NCI-H1930 (cell line): ENCODE measurements at places on chromosomes 7 and 10.

- DNase-seq = no peak
Observed at GRCh38 chr10:113524120-113524519, 28.7 kb upstream of the HABP2 start.

DNA sequence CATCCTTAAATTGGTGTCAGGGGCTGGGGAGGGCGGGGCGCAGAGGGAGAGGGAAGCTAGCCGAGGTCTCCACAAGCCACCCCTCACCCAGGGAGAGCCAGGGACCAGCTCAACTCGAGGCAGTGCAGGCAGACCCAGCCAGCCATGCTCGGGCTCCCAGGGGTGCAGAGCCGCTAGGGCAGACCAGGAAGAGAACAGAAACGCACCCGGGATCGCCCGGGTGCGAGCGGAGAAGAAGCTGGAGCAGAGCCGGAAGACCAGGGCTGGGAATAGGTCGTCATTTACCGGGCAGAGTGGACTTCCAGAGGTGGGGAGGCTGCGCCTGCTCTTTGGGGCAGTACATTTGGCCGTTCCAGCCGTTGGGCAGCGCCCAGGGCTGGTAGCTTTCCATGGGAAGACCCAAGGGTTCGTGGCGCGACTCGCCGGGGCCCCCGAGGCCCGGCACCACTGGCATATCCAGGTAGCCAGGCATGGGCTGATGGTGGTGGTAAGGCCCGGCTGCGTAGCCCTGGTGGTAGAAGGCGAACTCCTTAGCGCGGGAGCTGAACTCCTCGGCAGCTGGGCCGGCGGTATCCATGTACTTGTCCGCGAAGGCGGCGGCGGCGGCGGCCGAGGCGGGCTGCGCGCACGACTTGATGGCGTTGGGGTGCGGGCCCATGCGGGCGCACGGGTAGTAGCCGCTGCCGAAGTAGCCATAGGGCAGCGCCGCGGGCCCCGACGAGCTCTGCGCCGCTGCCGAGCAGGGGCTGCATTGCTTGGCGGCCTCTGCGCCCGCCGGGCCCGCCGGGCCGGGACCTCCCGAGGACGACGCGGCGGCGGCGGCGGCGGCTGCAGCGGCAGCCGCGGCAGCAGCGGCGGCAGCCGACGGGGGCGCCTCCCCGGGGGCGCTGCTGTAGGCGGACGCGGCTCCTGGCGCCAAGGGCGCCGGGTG lies 755 bp downstream of the HOXA13 start:
- no peak for DNase-seq

- no peak for DNase-seq
Observed at GRCh38 chr10:9091530-9092093, 1037.1 kb downstream of the GATA3 start.

DNA sequence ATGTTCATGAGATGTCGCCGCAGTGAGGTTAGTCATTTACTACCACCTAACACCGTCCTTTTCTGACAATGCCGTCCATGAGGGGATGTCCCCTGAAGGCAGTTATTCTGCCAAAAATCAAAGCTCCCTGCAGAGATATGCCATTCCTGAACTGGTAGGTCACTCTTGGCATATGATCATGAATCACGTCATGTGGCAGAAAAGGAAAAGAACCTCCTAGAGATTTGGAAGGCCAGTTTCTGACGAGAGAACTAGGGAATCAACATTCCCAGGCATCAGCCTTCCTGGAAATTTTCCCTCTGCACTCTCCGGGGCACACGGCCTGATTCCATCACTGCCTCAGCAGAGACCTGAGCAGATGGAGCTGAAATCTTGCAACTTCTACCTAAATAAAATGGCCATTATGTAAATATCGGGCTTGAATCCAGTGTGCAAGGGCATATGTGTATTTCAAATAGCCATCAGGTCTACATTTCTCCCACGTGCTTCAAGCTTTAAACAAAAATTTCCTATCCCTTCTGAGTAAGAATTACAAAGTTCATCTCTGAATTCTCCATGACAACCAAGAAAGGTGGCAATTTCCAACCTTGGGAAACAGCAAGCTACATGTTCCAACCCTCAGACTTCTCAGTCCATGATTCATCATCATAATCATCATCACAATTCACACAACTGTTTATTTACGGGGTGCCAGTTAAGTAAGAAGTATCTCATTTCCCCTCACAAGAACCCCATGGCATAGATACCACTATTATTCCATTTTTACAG lies 46.5 kb downstream of the AMPH start:
- DNase-seq = no peak

DNA sequence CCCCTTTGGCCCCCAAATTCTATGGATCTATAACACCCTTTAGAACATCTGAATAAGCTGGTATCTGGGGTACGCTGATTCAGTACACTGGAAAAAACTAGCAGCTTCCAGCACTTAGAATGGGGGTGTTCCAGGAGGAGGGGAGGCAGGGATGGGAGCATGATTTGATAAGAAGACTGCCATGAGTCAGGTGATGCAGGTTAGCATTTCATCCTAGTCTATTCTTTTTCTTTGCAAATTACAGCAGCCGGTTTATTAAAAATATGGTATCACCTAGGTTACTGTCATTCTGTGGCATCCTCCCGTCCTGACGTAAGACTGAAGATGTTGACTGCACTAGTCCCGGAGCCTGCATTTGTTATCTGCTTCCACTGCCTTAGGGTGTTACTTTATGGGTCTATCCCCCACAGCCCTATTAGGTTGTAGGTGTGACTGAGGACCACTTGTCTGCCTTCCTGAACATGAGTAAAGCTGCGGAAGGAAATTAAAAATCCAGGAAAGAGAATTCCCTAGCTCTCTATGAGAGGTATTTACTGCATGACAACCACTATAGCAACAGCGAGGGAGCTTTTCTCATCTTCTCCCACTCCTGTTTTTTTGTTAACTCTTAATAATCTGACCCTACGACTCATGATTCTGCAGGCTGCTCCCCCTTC lies 1.9 kb downstream of the HTR5A start:
- no peak for DNase-seq

GRCh38 chr10:113480851-113481502 lies 71.9 kb upstream of the HABP2 start:
- no peak for DNase-seq
